ENCODE measurements at places on chromosomes 7 and 10.

DNA sequence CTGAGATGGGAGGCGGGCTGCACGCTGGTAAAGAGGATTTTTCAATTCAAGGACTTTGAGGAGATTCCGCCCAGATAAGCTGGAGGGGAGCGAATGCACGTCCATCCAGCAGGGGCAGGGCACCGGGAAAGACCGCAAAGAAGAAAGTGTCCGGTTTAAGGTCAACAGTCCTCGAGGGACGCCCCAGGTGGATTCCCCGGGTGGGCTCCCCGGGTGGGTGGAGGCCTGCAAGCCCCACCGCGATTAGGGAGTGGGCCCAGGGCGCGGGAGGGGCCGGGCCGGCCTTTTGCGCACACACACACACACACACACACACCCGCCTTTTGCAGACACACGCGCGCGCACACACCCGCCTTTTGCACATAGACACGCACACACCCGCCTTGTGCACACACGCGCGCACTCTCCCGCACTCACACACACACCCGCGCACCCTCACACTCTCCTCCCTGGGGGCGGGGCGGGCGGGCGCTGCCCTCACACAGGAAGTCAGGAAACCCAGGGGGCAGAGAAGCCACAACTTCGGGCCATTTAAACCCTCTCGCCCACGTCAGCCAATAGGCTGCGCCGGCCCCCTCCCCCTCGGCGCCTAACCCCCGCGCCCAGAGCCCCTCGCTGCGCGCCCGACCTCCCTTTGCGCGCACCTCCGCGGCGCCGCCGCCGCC, 615 bp downstream of the ARHGAP12 start:
- DNase-seq, result peak; percentile 14

- DNase-seq, result peak; percentile 95
Measured at GRCh38 chr7:22582863-22583622, 83.1 kb upstream of the STEAP1B start.

DNA sequence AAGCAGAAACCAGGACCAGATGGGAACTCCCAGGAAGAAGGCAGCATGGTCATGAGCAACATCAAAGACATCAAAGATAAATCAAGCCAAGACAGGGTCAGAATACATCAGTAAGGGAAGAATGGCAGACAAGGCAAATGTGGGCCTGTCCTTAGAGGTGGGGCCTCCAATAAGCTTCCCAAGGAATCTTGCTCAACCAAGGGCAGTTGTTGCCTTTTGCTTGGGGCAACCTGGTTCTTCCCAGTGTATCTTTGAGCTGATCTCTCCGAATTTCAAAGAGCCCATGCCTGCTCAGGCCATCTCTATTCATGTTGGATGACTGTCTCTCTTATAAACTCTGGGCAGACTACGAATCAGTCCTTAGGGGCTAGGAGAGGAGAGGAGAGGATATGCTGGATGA, 68.4 kb upstream of the HABP2 start:
- no peak for DNase-seq

- DNase-seq, result no peak
Measured at GRCh38 chr7:52838981-52839411, 196.4 kb upstream of the POM121L12 start.

GRCh38 chr7:115505136-115505535, 525.4 kb downstream of the TFEC start:
- DNase-seq, result no peak

GRCh38 chr7:158037211-158037610, 550.4 kb downstream of the PTPRN2 start:
- no peak for DNase-seq

DNA sequence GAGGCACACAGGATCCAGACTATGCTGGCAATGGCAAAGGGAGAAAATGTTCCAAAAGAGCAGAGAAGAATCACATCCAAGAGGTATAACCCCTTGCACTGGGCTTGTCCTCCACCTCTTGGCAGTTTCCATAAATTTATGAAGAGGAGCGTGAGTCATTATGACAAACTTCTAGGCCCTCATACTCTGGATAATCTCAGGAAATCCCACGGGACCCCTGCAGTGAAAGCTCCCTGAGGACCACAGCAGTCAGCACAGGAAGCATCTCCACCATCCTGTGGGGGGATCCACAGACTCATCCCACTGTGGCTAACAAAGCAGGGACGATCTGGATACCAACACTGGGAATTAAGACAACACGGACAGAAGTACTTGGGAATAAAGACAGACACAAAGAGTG, 30.3 kb upstream of the GPAM start:
- no peak for DNase-seq

DNA sequence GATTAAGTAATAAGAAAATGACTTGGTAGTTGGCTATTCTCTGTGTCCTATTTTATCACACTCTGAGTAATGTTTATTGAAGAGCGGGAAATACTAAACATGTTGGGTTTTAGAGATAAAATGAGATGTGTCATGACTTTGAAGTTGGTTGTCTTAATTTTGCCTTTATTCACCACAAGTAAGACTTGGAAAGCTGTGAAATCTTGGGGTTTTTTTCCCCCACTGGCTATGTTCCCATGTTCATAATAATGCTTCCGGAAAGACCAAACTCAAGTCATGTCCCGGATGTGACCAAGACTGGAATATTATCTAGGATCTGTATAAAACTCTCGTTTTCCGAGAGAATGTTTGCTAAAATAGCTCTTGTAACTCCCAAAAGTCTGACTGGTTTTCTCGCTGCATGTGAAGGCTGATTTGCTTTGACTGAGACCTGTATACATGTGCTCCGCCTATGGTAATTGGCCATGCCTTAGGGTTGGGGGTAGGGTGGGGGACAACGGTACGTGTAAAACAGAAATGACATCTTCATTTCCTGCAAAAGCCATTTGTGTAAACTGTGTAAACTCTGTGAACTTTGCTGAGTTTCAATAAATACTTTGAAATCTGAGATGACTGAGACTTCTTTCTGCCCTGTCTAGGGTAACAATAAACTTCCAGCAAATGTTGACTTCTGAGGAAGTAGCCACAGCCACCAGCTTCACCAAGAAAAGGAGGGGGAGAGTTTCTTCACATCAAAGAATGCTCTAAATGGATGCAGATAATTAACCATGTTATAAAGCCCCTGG, 169.6 kb downstream of the ZNF365 start:
- no peak for DNase-seq

GRCh38 chr10:35822316-35822715, 180.2 kb upstream of the FZD8 start:
- no peak for DNase-seq

DNA sequence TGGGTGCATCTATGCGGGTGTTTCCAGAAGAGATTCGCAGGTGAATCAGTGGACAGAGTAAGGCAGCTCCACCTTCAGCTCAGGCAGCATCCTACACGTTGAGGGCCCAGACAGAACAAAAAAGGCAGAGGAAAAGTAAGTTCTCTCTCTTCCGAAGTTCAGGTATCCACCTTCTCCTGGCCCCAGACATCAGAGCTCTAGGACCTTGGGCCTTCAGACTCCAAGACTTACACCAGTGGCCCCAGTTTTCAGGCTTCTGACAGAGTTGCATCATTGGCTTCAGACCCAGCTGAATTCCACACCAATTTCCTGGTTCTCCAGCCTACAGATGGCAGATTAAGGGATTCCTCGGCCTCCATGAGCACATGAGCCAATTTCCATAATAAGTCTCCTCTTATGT, 102.2 kb upstream of the GPR26 start:
- no peak for DNase-seq

GRCh38 chr7:43196379-43196778, 83.9 kb downstream of the HECW1 start:
- DNase-seq, result no peak

DNA sequence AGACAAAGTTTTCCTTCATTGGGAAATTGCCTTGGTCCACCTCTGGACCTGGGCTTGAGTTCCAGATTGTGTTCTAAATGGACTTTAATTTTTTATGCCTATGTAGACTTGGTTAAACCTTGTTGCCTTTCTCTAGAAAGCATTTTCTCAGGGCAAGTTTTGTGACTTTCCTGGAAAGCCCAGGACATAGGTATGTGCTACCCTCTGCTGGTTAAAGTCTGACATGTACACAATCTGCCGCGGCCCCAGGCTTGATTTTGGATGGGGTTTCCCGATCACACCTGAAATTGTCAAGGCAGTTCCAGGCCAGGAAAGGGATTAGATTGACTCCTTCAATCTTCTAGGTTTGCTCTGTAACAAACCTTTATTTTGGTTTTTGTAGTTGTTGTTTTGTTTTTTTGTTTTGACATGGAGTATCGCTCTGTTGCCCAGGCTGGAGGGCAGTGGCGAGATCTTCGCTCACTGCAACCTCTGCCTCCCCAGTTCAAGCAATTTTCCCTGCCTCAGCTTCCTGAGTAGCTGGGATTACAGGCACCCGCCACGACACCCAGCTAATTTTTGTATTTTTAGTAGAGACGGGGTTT, 14.1 kb upstream of the AKR1B10 start:
- DNase-seq, result no peak

DNA sequence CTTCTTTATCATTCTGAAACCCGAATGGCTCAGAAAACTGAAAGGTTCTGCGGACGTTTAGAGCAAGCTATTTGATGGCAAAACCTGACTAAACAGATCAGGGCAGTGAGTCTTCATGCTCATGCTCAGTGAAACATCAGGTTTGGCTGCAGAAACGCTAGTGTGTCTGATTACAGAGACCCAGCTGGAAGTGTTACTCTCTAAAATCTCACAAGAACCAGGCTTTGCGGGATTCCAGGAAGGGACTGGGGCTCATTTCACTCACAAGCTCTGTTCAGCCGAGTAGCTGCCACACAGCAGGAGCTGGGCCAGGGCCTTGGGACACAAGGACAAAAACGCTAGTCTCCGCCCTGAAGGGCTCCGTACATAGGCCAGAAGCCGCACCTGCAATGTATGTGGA, 2.9 kb downstream of the PITRM1 start:
- no peak for DNase-seq

GRCh38 chr10:31262672-31263071, 56.3 kb upstream of the ZEB1 start:
- no peak for DNase-seq

DNA sequence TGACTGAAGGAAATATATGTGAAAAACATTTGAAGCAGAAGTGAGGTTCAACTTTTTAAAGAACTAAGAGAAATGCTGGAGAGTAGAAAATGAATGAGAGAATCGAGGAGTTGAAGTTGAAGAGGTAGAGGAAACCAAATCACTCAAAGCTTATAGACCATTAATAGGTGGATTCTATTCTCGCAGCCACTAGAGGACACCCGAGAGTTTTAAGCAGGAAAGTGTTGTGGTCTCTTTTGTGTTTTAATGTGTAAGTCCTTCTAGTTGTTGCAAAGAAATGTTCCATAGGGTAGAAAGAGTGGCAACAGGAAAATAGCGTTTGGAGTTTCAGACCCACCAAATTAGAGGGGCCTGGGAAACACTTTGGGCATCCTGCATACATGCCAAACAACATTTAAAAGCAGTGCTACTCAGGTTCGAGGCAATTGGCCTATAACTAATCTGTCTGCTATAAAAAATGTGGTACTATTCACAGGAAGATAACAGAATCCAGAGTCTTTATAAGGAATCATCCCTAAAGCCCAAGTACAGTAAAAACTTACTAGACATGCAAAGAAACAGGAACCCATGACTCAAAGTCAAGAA, 75.3 kb upstream of the TAS2R16 start:
- DNase-seq, result no peak

- DNase-seq, result no peak
Measured at GRCh38 chr10:118913825-118914224, 115.7 kb upstream of the NANOS1 start.

GRCh38 chr7:151867912-151868311, 9.0 kb downstream of the PRKAG2 start:
- no peak for DNase-seq

DNA sequence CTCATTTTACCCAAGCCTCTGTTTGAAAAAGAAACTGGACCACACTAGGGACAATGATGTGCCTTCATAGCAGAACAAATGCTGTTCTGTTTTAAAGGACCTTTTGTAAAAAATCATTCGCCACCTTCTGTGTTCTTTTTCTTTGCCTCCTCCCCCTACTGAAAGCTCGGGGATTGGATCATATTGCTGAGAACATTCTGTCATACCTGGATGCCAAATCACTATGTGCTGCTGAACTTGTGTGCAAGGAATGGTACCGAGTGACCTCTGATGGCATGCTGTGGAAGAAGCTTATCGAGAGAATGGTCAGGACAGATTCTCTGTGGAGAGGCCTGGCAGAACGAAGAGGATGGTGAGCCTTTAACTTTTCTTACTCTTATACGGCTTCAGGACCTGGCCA, 62.2 kb downstream of the POLL start:
- no peak for DNase-seq

GRCh38 chr10:95833042-95833610, 74.6 kb upstream of the CC2D2B start:
- DNase-seq, result no peak

DNA sequence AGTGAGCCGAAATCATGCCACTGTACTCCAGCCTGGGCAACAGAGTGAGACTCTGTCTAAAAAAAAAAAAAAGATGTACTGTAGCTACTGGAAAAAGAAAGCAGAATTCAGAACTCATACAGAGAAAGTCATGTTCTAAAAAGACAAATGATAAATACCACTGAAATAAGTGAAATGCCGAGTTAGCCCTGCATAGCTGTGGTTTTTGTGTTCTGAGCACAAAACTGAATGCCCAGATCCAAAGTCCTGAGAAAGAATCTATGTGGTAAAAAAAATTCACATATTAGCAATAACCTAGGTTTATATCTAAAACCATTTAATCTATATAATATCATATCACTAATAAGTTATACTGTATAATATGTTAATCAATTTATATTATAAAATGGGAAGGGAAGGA, 29.3 kb upstream of the HECW1 start:
- DNase-seq, result no peak

- DNase-seq, result no peak
Measured at GRCh38 chr7:116511552-116512519, 12.3 kb downstream of the CAV2 start.

GRCh38 chr7:101624246-101625001, 4.7 kb downstream of the MYL10 start:
- no peak for DNase-seq

GRCh38 chr10:18204039-18204835, 64.0 kb downstream of the CACNB2 start:
- DNase-seq, result no peak

DNA sequence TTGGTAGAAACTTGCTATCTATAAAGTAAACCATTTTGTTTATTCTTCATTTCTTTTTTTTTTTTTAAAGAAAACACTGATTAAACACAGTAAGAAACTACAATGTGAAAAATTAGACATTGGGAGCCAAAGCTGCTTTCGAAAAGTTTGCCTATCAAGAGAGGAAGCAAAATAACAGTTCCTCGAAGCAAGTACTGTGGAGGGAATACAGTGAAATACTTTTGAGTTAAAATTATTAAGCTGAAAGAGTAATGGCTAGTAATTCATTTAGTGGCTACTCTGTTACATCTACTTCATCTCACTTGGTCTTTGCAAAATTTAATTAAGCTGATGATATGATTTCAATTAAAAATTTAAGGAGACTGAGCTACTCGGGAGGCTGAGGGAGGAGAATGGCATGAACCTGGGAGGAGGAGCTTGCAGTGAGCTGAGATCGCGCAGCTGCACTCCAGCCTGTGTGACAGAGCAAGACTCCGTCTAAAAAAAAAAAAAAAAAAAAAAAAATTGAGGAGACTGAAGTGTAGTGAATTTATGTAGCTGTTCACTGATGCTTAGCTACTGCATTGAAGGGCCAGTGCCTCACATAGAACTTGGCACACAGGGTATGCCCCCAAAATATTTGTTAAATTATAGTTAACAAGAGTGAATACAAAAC, 982.1 kb upstream of the MBL2 start:
- no peak for DNase-seq

GRCh38 chr7:78523930-78524329, 725.4 kb downstream of the PHTF2 start:
- no peak for DNase-seq

GRCh38 chr7:65722361-65722792, 150.5 kb upstream of the VKORC1L1 start:
- DNase-seq, result no peak
